ENCODE measurements at places on chromosomes 5 and 9. TPM values are rescaled to one million over a fixed set of nuclear protein-coding genes. Genes with fewer than 3 reads are reported as not detected.
A peak's percentile ranks its signal among the peaks of the same experiment; 100 is the strongest.

Gene ANKRD20A1
- total RNA-seq, result 1.5 TPM

Gene SPRY4
- 89.8 TPM for total RNA-seq

Gene FLT4
- 38.6 TPM for total RNA-seq

Gene XRCC4
- total RNA-seq, result 5.9 TPM

Gene WNT8A
- total RNA-seq, result not detected

Gene HCN1
- total RNA-seq, result 0.12 TPM

Gene FBP2
- not detected for total RNA-seq

- DNase-seq, result no peak
These were observed 140.9 kb downstream of the ZNF608 start for GRCh38 chr5:124605541-124605940.

DNA sequence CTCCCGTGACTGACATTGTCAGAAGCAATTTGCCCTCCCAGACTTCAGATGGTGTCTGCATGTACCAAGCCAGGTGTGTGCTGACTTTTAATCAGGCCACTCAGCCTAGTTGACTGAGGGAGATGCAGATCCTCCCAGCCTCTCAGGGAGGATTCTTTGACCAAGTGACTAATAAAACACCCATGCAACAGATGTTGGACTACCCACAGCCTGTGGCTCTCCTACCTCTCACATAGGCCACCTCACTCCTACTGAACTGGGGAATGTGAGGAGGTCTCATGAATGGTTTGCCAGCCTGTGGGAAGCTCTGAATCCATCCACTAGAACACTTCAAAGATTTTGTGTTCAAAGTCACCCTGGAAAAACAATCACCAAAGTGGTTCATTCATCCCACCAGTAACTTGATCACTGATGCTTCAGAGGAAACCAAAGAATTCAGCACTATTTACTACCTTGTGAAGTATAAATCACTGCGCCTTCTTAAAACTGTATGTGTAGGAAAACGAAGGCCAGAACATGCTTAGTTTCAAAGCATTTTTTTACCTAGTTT lies 80.1 kb downstream of the ESM1 start:
- no peak for DNase-seq

GRCh38 chr5:176846335-176847140 lies 36.2 kb downstream of the UNC5A start:
- no peak for DNase-seq

DNA sequence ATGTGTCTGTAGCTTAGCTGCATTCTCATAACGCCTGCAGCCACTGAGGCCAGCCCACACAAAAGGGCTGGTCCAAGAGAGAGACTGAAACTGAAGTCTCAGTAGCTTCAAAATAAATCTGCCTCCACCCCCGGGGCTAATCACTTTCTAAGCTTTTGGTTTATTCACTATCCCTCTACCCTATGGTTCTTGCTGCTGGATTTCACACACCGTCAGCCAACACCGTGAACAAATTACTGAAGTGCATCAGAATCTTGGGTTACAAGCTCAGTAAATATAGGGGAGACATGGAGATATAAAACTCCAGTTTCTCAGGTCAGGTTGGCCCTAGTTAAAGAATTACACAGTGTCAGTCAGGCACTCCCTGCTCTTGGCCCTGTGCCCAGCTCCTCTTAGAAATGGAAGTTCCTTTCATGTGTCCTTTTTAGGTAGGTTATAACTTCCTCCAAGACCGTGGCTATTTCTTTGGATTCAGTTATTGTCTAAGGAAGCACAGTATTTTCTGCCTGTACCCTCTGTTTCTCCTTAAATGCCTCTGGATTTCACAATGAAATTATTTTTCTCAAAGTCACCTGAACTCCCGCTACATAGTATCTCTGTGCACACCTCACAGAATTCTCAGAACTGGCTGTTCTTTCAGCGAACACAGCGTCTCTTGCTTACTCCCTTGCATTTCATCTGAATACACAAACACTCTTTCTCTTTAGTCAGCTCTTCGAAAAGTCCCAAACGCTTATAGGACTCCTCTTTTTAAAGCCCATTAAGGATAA lies 112.5 kb downstream of the FAM174A start:
- DNase-seq, result peak; percentile 72

GRCh38 chr5:41870627-41871048 lies 413 bp upstream of the OXCT1 start:
- no peak for DNase-seq

DNA sequence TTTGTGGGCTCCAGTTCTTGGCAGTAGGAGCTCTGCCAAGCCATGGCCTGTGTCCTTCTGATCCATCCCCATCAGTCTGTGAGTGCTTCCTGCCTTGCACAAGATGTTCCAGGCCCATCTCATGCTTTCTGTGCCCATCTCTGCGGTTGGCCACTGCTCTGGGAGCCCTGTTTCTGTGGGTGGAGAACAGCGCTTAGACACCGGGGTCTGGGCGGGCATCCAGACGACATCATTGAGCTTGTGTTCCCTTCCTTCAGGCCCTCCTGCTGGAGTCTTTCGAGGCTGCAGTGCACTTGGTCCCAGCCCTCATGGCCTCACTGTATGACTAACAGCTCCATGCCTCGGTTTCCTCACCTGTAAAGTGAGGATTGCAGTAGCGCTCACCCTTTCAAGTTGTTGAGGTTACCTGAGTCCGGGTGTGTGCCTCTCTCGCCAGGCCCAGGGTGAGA lies 14.9 kb upstream of the CARD19 start:
- peak; percentile 60 for DNase-seq

DNA sequence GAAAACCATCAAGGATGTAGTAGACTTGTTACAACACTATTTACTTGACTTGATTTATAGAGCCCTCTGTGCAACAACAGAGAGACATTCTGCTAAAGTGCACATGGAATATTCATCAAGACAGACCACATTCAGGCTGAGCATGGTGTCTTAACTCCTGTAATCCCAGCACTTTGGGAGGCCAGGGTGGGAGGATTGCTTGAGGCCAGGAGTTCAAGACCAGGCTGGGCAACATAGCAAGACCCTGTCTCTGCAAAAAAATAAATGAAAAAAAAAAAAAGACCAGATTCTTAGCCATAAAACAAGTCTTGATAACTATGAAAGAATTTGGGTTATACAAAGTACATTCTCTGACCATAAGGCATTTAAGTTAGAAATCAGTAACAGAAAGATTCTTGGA lies 25.3 kb downstream of the DENND4C start:
- no peak for DNase-seq

DNA sequence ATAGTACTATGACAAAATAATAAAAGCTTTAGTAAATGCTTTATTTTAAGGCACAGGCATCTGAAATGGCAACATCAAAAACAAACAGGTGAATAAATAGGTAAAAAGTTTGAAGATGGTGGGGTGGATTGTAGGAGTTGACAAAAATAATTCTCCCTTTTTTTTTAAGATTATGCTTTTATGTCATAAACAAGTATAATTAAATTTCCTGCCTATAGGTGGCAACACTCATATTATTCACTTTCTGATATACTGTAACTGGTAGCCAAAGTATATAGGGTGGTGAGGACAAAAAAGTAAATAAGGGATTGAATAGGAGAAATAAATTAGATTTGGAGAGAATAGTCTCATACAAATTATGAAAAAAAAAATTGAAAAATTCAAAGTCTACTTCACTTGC lies 120.0 kb upstream of the ACOT12 start:
- DNase-seq, result no peak

DNA sequence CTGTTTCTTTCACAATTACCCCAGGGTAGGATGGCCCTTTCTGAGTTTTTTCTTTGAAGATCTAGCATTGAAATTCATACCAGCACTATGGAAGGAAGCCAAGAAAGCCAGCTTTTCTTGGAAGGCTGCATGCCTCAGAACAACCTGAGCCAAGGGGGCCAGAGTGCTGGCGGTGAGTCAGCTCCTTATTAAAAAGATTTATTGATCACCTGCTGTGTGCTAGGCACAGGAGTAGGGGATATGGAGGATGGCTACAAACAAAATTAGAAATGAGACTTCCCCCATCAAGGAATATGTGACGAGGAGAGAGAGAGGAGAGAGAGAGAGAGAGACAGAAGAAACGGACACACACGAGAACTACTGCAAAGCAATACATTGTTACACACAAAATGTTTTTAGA lies 184.6 kb upstream of the PUM3 start:
- no peak for DNase-seq

- no peak for DNase-seq
These were observed 15.7 kb upstream of the AIF1L start for GRCh38 chr9:131080589-131080988.

DNA sequence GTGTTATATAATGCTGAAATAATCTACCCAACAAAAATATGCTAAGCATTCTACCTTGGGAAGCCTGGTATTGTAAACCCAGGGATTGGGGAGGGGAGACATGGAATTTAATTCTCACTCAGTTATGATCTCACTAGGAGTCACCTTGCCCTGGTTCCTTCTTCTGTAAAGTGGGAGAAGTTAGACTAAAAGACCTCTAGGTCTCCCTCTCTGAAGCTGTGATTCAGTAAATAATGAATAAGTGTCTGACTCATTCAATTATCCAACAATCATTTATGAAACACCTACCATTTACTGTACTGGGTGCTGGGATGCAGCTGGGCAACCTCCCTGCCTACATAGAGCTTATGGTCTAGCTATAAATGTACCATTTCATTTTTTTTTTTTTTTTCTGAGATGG lies 20.2 kb upstream of the SPARC start:
- DNase-seq, result no peak

DNA sequence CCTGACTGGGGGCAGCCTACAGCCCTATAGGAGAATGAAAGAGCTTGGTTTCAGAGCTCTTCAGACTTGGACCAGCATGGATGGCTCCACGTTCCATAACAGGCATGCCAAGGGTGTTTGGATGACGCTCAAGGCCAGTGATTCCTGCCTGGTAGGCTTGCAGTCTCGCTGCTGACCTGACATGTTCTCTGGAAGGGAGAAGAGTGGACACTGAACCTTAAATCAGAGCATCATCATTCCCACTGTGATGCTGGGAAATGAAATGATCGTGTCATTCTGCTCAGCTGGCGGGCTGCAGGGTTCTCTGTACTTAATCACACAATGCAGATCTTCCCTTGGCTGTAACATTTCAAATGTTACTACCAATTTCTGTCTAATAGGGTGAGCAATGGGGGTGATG lies 57.0 kb downstream of the CFAP90 start:
- no peak for DNase-seq

GRCh38 chr9:69149321-69149807 lies 24.7 kb upstream of the TJP2 start:
- DNase-seq, result no peak

- no peak for DNase-seq
These were observed 21.2 kb downstream of the DAPK1 start for GRCh38 chr9:87518702-87519335.

DNA sequence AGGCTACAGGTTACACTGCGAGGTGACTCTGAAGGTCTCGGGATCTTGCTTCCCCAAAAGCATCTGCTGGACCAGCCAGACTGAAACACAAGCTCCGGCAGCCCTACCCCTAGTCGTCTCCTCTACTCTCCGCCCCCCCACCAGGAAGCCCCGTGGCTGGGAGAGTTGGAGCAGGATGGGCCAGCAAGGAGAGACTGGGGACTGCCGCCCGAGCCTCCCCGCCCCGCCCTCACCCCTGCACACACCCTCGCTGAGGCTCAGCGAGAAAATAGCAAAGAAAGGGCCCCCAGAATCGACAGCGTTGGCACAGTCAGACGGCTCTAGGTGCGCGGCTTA lies 1.3 kb downstream of the TRIM7 start:
- no peak for DNase-seq

DNA sequence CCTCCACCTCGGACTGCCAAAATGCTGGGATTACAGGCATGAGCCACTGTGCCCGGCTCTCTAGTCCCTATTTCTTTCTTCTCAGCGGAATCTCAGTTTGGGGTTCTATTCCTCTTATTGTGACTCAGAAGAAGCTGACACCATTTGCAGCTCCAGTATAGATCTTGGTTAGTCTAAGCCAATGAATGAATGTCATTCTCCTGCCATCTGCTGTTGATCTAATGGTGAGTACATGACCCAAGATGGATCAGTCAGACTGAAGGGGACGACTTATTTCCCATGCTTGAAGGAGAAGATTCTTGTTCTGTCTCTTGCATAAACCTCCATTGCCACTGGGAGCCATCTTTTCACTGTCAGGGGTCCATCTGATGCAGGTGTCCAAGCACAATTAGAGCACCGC lies 76.0 kb upstream of the KLF9 start:
- DNase-seq, result no peak

DNA sequence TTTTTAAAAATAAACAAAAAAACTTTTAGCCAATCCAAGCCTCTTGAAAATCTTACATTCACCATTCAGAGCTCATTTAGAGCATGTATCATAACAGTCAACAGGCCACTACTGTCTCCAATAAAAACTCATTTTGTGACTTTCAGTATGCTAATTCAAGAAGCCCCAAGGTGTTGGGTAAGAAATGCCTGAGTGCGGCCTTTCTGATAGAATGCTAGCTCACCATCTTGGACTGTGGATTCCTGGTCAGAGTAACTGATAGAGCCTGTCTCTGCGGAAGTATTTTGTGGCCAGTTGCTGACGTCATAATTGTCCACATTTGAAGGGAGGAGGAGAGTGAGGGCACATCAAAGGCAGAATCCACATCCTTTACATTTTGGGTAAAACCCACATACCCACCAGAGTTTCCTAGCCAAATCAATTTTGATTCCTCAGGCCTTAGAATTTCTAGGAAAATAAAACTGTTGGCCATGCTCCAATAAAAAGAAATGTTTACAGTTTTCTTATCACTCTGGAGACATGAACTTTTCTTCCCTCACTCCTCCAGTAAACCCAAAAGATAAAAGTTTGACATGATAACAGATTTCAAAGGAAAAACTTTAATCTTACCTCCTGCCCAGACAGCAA lies 41.1 kb upstream of the ERCC6L2 start:
- DNase-seq, result no peak

DNA sequence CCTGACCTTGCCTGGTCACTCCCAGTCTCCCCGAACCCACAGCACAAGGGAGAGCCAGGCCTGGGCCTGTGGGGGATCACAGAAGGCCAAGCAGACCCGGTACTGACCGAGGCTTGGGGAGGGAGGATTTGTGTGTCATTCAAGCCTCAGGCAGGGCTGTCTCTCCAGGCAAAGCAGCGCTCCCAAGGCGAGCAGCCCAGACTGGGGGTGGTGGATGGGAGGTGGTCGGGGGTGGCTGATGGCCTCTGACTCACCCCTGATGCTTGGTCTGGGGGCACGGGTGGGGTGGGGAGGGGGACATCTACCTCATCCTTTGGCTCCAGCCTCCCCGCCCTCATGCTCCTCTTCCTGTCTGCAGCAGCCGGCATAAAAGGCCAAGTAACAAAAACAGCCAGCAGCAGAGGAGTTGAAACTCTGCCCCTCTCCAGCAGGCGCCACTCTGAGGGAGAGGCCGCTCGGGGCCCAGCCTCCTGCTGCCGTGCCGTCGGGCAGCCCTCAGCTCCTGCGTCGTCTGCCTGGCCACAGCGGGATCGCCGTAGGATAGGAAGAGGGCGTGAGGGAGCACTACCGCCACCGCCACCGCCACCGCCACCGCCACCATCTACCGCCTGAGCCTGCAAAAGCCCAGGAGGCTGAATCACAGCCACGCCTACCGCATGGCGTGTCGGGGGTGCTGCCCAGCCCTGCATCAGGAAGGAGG lies 166.0 kb downstream of the OLFM1 start:
- peak; percentile 60 for DNase-seq

GRCh38 chr5:140041492-140042392 lies 1.4 kb downstream of the NRG2 start:
- DNase-seq, result peak; percentile 65

GRCh38 chr5:126919566-126919965 lies 110.8 kb downstream of the MARCHF3 start:
- DNase-seq, result no peak

All from upper lobe of right lung (tissue), 1 donor.